ENCODE measurements at places on chromosomes 3 and 15.

GRCh38 chr3:8555113-8555661, 53.6 kb downstream of the LMCD1 start:
- no peak for DNase-seq

DNA sequence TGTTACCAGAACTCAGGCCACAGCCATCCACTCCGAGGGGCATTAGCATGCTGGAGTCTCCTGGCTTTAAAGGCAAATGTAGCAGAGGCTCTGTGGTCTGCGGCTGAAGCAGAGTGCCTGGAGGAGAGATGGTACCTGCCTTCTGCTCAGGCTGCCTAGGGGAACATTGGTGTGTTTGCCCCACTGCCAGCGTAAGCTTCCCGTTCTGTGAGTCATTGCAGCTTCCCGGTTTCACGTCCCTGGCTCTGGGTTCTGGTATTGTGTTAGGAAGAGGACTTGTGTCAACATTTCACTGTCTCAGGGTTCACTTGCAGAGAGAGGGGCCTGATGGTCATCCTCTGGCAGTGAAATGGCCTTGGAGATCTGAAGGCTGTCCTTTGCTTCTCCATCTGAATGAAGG, 1.8 kb downstream of the GASK1A start:
- DNase-seq = no peak

DNA sequence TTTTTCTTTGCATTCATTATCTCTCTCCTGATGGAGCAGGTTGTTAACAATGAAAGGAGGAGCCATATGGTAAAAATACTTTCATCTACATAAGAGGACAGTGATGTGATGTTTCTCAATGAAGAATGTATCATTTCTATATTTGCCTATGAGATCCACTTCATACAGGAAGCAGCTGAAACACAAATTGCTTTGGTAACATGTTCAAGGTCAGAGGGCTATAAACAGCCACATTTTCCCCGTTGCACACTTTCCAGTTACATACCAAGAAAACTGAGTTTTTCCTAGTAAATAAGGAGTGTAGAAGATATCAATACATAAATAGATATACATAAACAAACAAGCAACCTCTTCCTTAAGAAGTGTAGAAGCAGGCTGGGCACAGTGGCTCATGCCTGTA, 32.6 kb upstream of the GYG1 start:
- no peak for DNase-seq

- DNase-seq = no peak
Measured at GRCh38 chr3:185933374-185934173, 4.2 kb downstream of the TRA2B start.

GRCh38 chr3:53169832-53170324, 8.9 kb downstream of the PRKCD start:
- no peak for DNase-seq

DNA sequence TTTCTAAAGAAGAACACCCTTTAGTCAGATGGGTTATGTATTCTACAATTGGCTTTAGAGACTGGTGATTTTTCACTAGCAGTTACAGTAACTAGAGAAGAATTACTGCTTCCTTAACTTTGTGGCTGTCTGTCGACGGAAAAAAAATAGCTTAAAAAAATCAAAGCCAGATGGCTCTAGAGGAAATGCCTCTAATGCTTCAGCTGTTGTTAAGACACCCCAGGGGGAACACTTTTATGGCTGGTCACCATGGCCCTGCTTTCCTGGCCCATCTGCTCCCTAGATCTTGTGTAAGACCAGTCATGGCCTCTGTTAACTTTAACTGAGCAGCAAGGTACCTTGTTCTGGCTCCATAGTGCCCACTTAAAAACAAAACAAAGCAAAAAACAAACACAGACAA, 198.6 kb upstream of the PLSCR5 start:
- no peak for DNase-seq

DNA sequence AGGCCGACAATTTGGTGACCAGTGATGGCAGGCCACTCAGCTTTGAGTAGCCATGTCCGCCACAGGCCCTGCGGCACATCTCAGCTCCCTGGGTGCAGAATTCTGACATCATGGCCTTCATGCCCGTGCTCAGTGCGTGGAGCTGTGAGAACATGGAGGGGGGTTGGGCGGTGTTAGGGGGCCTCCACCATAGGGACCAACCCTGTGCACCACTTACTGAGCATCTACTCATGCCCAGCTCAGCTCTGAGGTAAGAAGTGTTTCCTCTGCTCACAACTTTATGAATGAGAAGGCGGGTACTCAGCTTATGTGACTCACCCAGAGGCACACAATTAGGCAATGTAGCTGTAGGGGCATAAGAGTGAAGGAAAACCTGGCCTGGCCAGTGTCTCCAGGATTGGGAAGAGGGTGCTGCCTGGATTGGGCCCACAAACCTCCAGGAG, 10.5 kb downstream of the ACOX2 start:
- DNase-seq = no peak

DNA sequence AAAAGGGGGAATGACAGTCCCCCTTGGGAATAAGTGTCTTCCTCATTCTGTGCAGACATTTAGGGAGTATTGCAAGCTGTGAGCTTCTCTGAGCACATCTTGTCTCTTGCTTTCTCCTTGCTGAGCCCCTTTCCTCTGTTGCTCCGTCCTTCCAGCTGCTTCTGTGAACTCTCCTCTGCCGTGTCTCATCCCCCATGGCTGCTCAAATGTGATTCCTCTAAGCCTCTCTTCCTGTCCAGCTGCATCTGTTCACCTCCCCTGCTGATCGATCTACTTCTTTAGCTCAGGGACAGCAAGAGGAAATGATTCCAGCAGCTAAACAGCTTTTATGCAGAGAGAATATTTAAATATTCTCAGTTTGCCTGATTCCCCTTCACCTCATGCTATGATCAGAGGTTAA, 328.0 kb upstream of the DNAJC19 start:
- peak; percentile 21 for DNase-seq

DNA sequence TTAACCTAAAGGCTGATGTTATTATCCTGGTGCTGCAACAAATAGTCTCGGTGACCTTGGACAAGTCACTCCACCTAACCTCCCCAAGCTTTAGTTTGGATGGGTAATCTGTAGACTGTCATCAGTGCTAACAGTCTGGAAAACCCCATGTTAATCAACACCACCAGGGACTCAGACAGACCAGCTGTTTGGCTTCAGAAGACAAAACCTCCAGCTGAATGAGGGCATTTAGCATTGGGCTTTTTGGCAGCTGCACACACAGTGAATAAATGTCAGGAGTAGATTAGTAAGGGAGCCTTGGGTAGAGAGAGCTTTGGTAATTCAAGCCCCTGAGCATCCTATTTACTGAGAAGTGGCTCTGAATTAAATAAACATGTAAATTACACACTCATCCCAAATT, 24.9 kb upstream of the C3orf80 start:
- DNase-seq = peak; percentile 80

DNA sequence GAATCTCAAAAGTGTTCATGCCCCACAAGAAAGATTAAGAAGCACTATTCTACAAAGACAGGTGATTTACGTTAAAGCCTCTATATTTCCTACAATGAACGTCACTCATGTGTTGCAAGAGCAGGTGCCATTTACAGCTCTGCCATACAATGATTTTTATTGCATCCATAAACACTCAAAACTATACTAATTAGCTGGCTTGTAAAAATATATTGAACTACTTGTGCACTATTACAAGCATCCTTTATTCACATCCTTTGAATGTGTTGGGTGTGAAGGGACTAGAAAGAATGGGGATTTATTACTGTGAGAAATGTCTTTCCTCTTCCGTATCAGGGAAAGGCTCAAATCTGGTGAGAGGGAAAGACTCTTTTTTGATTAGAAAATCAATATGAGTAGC, 50.7 kb upstream of the C3orf49 start:
- DNase-seq = no peak

GRCh38 chr15:100842756-100843730, 36.6 kb upstream of the ALDH1A3 start:
- DNase-seq = no peak

DNA sequence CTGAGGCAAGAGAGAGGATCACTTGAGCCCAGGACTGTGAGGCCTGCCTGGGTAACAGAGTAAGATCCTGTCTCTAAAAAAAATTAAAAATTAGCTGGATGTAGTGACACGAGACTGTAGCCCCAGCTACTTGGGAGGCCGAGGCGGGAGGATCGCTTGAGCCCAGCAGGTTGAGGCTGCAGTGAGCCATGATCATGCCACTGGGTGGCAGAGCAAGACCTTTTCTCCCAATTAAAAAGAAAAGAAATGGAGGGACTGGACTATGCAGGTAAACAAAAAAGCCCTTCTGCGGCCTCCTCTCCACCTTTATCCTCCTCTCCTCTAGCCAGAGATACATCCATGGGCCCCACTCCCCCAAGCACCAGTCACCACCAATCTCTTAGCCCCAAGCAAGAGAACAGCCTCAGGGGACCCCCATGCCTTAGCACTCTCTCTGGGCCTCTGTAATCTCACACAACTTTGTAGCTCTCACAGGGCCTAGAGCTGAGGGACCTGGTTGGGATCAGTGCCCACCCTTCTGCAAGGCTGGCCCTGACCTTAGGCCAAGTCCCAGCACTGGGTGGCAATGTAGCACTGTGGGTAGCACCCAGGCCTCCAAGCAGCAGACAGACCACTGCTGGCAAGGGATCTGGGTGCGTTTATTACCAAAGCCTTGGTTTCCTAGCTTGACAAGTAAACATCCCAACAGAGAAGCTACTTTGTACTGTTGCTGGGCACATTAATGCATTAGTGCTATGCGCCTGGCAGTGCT, 43.4 kb downstream of the FAM174B start:
- DNase-seq = no peak

DNA sequence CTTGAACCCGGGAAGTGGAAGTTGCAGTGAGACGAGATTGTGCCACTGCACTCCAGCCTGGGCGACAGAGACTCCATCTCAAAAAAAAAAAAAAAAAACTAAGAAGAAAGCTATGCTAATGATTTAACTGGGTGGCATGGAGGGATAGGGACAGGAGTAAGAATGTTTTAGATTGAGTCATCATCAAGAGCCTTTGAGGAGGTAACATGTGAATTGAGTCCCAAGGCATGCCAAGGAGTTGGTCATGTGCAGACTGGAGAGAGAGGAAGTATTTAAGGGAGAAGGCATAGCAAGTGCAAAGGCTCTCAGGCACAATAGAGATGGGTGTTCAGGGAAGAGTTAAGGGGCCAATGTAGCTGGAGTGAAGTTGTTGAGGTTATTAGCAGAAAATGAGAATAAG, 9.1 kb downstream of the BNC1 start:
- DNase-seq = no peak

- DNase-seq = no peak
Measured at GRCh38 chr15:63172851-63173451, 15.7 kb upstream of the RPS27L start.

- DNase-seq = no peak
Measured at GRCh38 chr15:40302288-40302886, 5.3 kb downstream of the PLCB2 start.

DNA sequence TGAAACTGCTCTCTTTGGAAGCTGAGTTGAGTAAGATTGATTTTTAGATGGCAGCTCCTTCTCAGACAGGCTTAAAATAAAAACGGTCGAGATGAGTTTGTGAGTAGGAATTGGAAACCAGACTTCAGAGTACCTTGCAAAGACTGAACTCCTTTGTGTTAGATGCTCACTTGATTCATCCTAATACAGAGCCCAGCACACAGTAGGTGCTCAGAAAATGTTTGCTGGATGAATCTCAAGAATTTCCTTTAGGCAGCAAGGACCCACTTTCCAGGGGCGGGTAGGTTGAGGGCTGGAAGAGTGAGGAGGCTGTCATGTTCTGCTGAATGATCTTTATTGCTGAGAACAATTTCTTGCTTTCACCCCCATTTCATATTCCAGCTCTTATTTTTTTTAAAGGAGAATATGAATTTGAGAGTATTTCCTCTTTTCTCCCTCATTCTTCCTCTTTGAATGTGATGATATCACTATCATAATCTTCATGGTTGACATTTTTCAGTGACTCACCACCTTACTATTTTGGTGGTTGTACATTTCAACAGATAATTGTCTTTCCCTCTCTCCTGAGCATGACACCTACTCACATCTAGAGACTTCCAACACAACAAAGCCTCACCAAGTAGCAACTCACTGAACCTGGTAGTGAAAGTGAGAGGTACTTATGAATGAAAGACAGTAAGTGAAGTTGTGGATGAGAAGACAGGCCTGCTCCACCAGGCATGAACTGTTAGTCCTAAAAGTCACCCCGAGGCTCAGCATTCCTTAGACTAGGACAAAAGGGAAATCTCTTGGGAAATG, 113.3 kb downstream of the PDCD6IP start:
- no peak for DNase-seq

GRCh38 chr3:20111836-20112235, 71.6 kb downstream of the KAT2B start:
- no peak for DNase-seq

DNA sequence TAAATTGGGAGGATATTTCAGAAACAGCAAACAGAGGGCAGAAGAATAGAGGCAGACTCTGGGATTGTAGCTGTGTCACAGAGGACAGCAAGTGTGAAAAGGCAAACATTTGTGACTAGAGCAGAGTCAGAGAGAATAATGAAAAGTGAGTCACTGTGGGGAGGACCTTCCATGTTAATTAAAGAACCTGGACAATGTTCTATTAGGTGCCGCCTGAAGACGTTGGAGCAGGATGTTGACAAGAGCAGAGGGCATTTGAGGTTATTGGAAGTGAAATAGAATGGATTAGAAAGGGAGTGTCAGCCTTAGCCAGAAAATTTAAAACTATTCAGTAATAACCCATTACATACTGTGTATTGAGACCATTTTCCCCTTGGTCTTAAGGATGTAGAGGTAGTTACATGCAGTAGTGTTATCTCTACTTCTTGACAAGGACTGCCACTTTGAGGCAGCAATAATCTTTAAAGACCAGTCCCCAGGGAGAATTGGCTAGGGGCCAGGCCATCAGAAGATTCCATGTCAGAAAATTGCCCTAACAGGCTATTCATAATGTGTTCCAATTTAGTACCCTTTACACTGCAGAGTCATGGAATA, 5.8 kb downstream of the ACKR2 start:
- no peak for DNase-seq

- DNase-seq = no peak
Measured at GRCh38 chr15:38103564-38103963, 149.1 kb upstream of the SPRED1 start.

DNA sequence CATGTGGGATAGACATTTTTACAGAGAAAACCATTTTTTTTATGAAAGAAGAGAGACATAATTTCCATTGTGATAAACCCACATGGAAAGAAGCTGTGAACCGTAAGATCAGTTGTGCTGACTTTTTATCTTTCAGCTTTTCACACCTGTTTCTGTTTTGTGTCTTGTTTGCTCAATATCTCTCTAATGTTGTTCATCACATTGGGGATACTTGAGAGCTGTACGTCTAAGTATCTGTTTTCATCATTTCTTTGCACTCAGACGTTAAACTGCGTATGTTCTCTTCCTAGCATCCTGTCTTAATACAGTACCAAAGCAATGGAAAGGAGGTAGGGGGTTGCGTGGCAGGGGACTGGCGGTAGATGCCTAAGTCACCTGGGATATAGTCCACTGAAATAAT, 449.0 kb downstream of the NAALADL2 start:
- DNase-seq = no peak

DNA sequence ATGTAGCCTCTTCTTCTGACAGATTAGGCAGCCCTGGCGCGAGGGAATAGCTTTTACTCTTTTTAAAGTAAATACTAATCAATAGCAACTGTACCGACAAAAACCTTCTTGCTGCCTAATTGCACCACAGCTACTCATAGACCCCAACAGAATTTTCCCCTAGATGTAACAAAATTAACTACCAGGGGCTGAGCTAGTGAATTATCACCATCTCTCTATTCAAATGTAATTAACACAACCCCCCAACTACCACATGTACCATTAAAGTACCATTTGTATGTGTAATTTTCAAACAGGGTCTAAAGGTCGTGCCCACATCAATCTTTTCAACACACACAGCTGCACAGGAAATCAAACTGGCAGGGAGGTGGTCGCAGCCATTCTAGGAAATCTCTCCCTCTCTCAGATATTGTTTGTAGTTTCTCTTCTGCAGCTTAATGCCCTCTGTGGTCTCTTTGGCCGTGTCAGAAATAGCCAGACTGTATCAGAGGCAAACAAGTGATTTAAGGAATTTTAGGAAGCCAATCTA, 322.9 kb downstream of the RORA start:
- DNase-seq = no peak

Measured in NCI-H774 (cell line).